ENCODE measurements at places on chromosomes 7 and 10.

DNA sequence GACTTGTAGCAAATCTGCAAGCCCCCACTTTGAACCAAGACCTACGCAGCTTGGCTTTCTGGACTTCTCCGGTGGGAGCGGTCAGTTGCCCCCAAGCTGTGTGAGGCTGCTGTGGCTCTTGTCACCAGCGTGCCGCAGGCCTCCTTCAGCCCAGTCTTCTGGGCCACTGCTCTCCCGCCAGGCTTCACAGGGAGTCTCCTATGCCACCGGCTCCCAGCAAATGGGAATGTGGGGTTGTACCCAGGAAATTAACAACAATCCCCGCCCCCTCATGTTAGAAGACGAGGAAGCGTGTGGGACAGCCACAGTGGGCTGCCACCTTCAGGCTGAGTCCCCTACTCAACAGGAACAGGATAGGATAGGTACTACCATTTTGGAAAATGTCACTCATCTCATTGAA lies 4.2 kb downstream of the WDR86 start:
- DNase-seq, result no peak

DNA sequence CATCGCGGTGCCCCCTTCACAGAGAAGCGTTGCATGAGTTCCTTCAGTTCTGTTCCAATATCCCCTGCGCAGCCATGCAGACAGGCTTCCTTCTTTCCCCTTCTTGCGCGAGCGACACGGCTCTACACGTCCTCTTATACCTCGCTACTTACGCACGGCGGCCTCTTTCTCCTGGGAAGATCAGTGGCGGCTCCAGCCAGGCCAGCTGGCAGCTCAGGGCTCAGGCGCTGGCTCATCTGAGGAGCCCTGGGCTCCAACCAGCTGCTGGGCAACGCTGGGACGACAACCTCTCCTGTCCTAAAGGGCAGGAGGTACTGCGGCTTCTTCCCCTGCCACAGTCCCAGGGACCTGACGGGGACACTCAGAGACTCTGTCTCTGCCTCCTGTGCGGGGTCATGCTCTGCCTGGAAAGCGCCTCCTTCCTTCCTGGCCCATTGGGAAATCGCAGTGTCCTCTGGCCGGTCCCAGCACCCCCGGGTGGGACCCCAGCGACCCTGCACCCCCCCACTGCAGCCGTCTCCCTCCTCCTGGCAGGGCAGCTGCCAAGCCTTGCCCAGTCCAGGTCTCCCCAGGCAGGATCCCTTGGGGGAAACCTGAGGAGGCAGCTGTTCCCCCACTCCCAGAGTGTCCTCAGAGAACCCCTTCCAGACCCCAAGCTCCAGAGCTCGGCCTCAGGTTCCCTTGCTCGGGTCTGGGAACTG lies 5.0 kb upstream of the FAM20C start:
- no peak for DNase-seq

- DNase-seq, result no peak
Measured at GRCh38 chr7:103101543-103101942, 26.6 kb downstream of the ARMC10 start.

GRCh38 chr10:67098461-67098860 lies 172.6 kb downstream of the LRRTM3 start:
- DNase-seq, result no peak

GRCh38 chr7:80415522-80415921 lies 96.3 kb downstream of the GNAT3 start:
- no peak for DNase-seq

- no peak for DNase-seq
Measured at GRCh38 chr10:127755753-127756152, 18.8 kb downstream of the FOXI2 start.

DNA sequence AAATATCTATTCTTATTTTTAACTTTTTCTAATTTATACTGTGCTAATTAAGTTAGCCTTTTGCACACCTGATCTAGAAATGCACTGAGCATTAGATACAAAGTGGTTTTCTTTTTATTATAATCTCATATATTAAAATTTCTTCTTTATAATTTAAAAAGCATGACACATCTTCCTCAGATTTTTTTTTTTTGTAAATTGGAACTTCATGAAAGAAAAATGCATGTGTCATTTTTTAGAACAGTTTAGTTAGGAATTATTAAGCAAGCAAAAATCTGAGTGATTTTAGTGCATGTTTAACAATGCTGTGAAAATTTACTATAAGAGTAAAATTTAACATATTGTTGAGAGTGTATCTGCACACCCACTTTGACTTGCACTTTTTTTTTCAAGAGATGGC lies 367.9 kb downstream of the TFEC start:
- DNase-seq, result no peak

GRCh38 chr7:47191316-47191715 lies 390.6 kb downstream of the TNS3 start:
- DNase-seq, result no peak

DNA sequence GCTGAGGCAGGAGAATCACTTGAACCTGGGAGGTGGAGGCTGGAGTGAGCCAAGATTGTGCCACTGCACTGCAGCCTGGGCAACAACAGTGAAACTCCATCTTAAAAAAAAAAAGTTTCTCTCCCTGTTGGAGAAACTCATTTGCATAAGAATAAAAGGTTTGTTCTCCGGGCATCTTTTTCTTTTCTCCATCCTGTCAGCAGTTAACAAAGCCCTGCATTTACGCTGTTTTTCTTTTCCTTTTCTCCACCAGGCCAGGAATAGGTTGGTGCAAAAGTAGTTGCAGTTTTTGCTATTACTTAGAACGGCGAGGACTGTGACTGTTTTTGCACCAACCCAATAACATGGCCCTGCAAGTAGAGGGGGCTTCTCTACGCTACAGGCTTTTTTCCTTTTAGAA lies 9.5 kb upstream of the URGCP start:
- DNase-seq, result no peak

DNA sequence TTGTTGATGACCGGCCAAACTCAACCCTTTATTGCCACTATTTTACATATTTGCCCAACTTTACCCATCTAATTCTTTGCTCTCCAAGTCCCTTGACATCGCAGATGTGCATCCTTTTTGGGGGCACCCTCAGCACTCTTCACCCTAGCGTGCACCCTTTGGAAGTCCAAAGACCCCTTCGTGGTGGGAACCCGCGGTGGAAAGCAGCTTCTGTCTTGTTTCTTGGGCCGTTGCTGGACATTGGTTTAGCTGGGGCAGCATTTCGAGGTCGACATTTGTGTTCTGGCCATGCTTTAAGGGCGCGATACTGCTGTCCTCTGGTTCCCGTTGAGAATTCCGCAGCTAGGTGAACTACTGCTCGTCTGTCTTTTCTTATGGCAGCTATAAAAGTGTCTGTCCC lies 326 bp upstream of the PAPOLB start:
- DNase-seq, result no peak

DNA sequence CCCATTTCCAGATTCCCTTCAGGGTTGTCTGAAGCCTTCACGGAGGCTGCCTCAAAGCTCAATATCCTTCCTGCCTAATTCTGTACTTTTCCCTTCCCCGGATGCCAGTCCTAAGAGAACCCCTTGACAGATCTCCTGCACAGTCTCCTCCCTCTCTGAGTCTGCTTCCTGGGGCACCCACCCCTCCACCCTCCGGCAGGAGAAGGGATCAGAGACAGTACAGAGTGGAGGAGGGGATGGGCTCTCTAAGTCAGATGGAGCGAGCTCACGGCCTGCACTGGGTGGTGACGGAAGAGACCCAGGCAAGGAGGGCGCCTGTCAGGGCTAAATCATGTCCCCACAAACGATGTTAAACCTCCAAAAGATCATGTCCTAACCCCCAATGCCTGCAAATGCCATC lies 48.0 kb upstream of the CARD11 start:
- no peak for DNase-seq

DNA sequence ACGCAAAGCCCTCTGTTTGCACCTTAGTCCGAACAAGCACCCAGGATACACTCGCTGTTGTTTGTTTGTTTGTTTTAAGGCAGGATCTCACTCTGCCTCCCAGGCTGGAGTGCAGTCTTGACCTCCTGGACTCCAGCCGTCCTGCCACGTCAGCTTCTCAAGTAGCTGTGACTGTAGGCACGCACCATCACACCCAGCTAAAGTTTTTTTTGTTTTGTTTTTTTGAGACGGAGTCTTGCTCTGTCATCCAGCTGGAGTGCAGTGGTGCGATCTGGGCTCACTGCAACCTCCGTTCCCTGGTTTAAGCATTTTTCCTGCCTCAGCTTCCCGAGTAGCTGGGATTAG lies 76.8 kb downstream of the CTBP2 start:
- no peak for DNase-seq

GRCh38 chr10:67242528-67242927 lies 316.7 kb downstream of the LRRTM3 start:
- DNase-seq, result no peak

GRCh38 chr7:92793656-92794205 lies 42.6 kb downstream of the CDK6 start:
- no peak for DNase-seq

DNA sequence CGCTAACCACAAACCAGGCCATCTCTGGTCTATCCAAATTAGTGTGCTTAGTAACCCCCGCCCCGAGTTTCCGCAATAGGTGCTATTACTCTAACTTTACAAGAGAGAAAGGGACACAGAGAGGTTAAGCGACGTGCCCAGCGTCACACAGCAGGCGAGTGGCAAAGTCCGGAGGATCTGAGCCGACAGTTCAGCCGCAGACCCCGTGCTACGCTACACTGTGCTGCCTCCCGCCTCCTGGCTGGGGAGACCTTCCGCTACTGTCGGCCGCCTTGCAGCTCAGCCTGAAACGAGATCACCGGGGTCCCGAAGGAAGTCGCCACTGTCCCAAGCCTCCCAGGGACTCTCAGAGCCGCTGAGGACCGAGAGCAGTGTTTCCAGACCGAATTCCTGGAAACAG lies 799 bp downstream of the INTS1 start:
- DNase-seq, result no peak

DNA sequence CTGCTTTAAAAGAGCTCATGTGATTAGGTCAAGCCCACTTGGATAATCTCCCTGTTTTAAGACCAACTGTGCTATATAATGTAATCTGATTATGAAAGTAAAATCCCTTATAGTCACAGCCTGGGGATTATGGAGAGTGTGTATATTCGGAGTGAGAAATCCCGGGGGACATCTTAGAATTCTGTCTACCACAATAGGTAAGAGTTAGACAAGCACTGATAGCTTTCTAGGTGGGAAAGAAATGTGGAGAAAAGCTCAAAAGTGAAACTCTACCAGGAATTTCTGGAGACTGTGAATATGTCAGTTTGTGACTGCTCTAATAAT lies 2.9 kb upstream of the VCL start:
- DNase-seq, result no peak
